Activated CD8-positive, alpha-beta memory T cell treated with anti-CD3 and anti-CD28 coated beads for 48 hours (primary cell): ENCODE measurements at places on chromosomes 4 and X.

DNA sequence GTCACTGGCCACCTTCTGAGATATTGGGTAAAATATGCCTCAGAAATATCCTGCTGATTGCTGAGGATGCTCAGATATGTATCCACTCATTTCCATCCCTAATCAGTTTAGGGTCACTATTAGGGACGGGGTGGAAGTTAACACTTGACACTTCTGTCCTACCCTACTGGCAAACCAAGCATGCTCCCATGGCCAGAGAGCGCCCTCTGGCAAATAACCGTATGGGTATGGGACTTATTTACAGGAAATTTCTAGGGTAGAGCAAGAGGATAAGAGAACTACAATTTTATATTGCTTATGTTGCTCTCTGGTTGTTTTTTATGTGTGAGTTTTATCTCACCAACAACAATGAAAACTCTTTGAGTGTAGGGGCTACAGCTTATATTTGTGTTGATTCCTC is 86.8 kb upstream of the TSPAN7 start:
- no peak for DNase-seq

DNA sequence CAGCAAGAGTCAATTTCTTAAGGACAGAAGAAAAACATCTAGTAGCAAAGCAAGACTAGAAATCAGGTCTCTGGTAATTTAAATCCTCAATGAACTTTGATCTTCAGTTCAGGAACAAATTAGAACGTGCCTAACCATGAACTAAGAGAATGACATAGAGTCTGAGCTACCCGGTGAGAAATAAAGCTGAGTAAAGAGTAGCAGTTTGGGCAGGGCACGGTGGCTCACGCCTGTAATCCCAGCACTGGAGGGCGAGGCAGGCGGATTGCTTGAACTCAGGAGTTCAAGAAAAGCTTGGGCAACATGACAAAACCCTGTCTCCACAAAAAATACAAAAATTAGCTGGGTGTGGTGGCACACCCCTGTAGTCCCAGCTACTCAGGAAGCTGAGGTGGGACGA is 37.7 kb downstream of the ACE2 start:
- no peak for DNase-seq

DNA sequence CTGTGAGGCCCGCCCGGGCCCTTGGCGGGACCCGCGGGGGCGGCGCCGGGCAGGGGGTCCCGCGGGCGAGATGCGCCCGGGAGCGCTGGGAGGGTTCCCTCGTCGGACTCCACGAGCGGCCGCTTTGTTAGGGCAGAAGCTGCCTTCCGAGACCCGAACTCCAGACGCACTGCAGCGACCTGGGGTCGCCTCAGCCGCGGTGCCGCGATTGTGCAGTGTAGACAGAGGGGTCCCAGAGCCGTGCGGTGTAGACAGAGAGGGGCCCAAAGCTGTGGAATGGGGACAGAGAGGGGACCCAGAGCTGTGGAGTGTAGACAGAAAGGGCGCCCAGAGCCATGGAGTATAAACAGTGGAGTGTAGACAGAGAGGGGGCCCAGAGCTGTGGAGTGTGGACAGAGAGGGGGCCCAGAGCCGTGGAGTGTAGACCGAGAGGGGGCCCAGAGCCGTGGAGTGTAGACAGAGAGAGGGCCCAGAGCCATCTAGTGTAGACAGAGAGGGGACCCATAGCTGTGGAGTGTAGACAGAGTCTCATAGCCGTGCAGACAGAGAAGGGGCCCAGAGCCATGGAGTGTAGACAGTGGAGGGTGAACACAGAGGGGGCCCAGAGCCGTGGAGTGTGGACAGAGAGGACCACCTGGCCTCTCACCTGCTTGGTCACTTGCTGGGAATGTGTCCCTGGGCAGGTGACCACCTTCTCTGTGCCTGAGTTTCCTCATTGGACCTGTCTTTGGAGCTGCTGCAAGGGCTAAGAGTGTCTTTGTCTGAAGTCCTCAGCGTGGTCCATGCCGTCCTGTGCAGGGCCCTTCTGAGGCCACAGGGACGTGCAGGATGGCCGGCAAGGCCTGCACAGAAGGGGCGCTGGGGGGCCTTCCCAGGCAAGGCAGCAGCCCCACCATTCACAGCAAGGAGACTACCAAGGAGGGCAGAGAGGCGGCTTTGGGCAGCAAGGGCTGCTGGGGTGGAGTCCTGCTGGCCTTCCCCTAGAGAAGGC is 875 bp downstream of the RGS12 start:
- DNase-seq: no peak

- no peak for DNase-seq
Measured at GRCh38 chr4:138984647-138985046, 30.9 kb upstream of the NOCT start.

DNA sequence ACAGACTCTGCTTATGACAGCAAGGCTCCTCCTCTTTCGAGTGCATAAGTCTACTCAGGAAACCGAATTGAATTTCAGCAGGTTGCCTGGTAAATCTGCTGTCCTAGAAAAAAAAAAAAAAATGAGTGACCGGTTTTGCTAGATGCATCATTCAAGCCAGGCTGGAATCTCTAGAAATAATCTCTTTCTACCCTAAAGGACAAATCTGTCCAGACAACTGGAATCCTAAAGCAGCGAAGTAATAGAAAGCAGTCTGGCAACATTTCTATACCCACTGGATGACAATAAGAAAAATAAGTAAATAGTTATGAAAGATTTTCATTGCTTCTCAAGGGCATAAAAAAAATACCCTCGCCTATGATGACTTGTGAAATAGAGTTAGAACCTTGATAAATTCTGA is 703.5 kb downstream of the RPA4 start:
- no peak for DNase-seq

DNA sequence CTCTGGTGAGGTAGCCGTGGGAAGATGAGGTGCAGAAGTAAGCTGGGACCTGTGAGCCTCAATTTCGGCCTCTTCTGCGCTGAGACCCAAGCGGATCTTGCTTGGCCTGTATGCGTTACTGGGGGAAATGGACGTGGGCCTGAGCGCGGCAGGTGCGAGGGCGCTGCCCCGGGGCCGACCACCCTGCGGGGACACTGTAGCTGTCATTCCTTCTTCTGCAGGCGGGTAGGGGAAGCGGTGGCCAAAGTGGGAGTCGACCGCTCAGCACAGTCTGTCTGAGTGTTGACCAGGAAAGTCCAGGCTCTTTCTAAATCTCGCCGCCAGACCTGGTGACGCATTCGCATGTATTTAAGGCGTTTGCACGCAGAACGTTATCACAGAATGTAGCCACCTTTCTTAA is 3.3 kb upstream of the LRAT start:
- DNase-seq: no peak

- DNase-seq: no peak
Measured at GRCh38 chr4:84606645-84607044, 23.7 kb downstream of the CDS1 start.

DNA sequence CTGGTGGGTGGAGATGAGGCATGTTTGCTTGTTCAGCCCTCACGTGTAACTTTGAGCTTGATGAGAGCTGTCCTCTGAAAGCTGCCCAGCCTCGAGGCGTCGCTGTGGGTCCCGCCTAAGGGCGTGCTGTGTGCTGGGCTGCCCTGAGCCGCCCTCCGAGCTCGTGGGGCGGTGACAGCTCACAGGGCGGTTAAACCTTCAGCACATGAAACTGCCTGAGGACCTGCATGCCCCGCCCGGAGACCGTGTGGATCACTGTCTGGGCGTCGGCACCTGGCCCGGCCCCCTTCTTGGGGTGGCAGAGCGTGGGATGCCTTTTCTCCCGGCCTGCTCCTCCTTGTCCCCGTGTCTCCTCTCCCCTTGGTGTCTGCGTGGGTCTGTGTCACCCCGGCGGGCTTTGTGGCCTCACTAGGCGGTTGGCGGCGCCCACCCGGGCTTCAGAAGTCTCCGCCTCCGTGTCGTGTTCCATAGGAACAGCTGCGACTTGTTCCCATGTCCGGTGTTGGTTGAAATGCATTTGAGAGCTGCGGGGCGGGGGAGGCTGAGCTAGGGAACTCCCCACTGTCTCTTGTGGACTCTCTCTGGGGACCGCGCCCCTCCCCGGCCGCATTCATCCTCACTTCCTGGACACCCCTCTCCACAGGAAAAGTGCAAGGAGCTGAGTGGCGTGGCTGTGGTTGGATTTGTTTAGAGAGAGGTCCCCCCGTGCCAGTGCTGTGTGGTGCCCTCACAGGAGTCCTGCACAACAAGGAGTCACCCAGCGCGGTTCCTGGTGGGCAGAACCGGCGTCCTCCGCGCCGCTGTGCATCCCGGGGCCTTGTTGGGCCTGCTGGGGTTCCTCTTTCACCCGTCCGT is 6.8 kb downstream of the AKAP17A start:
- DNase-seq: no peak

DNA sequence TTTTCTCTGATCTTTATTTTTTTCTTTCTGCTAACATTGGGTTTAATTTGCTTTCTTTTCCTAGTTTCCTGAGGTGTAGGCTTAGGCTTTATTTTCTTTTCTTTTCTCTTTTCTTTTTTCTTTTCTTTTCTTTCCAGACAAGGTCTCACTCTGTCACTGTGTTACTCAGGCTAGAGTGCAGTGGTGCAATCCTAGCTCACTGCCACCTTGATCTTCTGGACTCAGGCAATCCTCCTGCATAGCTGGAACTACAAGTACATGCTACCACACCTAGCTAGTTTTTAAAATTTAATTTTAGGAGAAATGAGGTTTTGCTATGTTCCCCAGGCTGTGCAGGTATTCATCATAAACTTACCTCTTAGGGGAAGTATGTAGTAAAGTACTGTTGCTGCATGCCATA is 197.8 kb upstream of the ANKRD50 start:
- DNase-seq: no peak
